ENCODE measurements at places on chromosomes 2 and 18. TPM values are rescaled to one million over a fixed set of nuclear protein-coding genes. Genes with fewer than 3 reads are reported as not detected.

GRCh38 chr2:142515493-142515892, 362.0 kb upstream of the KYNU start:
- DNase-seq: no peak

DNA sequence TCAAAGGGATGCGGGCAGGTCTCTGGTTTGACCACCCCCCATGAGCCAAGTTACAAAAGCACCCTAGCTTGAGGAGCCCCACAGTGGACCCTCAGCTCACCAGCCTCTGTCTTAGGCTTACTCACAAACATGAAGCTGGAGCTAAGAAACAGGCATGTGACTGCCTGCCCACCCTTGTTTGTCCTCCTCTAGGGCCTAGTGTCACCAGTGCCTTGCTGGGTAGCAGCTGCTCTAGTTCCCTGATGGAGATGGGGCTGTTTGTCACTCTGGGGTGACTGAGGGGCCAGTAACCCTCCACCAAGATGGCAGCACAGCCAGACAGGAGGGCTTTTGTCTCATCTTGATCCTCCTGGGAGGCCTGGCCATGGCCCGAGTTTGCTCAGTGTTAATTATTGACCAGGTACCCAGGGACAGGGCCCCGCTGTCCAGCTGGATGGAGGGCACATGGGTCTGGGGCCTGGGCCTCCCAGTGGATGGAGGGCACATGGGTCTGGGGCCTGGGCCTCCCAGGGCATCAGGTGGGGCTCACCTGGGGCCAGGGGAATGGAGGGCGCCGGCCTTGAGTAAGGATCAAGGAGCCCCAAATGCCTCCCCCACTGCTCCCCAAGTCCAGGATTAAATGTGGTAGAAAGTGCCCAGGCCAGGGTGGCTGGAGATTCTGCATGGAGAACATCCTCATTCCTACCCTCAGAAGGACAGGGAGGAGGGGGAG, 185.9 kb upstream of the HAAO start:
- DNase-seq: no peak

DNA sequence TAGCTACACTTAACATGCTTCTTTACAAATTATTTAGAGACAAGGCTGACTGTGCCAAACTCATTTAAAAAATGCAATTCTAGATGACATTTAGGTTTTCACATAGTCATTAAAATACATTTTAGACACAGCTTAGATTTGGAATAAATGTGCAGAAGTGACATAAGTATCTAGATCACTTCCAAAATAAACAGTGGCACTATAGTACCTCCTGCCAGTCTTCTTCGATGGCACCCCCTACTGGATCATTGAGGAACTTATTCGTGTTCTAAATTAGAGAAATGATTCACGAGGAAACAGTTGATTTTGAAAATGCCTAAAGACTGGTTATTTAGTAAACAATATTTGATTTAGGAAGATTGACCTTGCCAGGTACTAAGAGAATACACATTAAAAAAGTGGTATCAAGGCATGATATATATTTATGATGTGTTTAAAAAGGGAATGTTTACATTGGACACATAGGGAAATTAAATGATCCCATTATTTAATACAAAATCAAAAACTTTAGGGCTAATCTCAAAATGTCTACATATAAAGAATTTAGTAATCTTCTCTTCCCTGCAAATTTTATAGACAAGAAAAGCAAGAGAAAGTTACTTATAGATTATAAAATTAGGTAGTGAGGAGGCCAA, 323.9 kb downstream of the XIRP2 start:
- DNase-seq: no peak

DNA sequence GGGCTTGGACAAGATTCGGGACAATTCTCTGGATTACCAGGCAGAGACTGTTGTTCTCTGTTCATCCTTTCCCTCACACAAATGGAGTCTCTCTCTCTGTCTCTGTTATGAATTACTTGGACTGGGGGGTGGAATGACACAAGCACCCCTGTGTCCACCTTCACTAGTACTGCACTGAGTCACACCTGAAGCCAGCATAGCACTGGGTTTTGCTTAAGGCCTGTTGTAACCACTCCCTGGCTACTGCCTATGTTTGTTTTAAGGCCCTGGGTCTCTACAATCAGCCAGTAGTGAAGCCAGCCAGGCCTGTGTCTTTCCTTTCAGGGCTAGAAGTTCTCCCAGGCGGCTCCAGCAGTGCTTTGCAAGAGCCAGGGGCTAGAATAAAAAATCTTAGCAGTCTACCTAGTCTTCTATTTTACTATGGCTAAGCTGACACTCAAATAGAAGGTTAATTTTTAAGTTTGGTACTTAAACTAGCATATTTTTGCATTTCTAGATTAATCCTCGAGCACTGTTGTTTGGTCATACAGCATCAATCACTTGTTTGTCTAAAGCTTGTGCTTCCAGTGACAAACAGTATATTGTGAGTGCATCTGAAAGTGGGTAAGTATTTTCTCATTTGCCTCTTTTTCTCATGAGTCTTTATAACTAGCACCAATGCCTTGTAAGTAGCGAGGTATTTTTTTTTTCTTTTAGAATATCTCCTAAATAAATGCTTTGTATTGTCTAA, 27.8 kb downstream of the WDR7 start:
- no peak for DNase-seq

- DNase-seq: no peak
Observed at GRCh38 chr2:39210846-39211245, 32.9 kb downstream of the CDKL4 start.

GRCh38 chr2:127638361-127639110, 7.4 kb upstream of the GPR17 start:
- DNase-seq: no peak

GRCh38 chr2:38159191-38159590, 83.2 kb upstream of the CYP1B1 start:
- no peak for DNase-seq

Gene ABCG5
- total RNA-seq: not detected

Gene LAPTM4A
- total RNA-seq: 25.5 TPM

Gene ACMSD
- not detected for total RNA-seq

Gene SMIM21
- total RNA-seq: not detected

All from activated T-helper 1 cell treated with anti-CD3 and anti-CD28 coated beads, Interleukin-12 subunit alpha, Interleukin-12 subunit beta, Interleukin-2, Interleukin-4 antibody, amounts not matched to agents 30 ng/mL and 10 ng/mL and 1 ng/mL, durations not matched to agents 14 hours and 24 hours and 36 hours (primary cell).